Activated CD8-positive, alpha-beta memory T cell treated with anti-CD3 and anti-CD28 coated beads, Interleukin-2, amount 50 U/mL, for 48 hours (primary cell): ENCODE measurements at places on chromosomes 2 and 18.

DNA sequence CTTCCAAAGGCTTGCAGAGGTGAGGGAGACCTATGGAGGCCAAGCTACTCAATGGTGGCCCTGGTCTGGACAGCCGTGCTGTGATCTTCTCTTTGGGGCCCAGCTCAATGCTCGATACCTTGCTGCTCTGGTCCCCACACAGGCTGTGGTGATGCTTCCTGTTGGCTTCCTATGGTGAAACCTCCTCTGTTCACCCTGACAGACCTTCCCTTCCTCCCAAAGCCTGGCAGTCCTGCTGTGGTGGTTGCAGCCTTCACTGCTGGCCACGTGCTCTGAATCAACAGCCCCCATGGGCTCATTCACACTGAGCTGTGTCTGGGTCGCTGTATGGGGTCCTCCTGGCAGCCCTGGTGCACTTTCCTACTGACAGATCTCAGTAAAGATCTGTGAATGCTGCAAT lies 31.0 kb upstream of the GALR1 start:
- DNase-seq = no peak

DNA sequence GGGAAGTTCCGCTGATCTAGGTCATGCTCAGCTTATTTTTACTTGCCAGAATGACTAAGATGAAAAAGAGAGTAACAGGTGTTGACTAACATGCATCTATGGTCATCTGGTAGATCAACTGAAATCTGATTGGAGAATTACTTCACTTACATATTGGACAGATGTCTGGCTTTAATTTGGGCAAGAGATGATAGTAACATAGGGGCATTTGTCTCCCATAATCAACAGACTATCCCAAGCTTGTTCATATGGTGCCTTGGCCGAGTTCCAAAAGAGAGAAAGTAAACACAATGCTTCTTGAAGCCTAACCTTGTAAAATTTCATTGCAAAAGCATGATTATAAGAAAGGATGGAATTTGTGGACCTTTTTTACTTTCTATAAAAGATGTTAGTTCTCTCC lies 503.7 kb downstream of the ADCYAP1 start:
- no peak for DNase-seq

GRCh38 chr2:98029718-98030222 lies 34.0 kb upstream of the TMEM131 start:
- DNase-seq = no peak

DNA sequence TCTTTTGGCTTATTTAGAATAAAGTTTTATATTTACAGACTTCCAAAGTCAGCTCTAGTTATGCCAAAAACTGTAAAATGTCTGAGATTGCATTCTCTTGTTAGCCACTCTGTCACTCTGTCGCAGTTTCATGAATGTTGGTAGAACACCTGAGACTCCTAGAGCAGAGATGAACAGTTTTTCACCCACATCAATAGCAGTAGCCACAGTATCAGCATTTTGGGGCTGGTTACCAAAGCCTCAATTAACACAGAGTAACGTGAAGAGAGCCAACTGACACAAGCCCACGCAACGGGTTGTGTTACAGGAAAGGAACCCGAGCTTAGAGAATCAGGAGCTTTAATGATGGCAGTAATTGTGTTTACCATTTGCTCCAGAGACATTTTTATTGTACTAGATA lies 443.0 kb upstream of the SLC39A10 start:
- DNase-seq = no peak

DNA sequence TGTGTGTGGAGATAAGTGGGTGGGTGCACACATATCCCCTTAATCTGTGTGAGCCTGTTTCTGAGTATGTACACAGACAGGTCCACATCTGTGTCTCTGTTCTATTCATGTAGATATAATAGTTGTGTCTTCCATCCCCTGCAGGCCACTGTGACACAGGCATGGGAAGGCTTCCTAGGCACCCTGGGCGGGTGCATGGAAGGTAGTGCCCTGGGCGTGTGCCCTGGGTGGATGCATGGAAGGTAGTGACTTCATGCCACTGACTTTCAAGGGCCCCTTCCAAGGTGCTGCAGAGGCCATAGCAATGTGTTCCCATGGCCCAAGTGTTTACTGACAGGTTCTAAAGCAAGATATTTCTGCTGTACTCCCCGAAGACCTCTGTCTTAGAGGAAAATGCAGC lies 462.5 kb upstream of the HS6ST1 start:
- DNase-seq = no peak

- DNase-seq = no peak
These were observed 16.6 kb downstream of the UGP2 start for GRCh38 chr2:63858291-63858690.

GRCh38 chr2:54295911-54296310 lies 39.9 kb upstream of the TSPYL6 start:
- DNase-seq = no peak

- no peak for DNase-seq
These were observed 148.8 kb downstream of the ARL4C start for GRCh38 chr2:234348081-234348480.

DNA sequence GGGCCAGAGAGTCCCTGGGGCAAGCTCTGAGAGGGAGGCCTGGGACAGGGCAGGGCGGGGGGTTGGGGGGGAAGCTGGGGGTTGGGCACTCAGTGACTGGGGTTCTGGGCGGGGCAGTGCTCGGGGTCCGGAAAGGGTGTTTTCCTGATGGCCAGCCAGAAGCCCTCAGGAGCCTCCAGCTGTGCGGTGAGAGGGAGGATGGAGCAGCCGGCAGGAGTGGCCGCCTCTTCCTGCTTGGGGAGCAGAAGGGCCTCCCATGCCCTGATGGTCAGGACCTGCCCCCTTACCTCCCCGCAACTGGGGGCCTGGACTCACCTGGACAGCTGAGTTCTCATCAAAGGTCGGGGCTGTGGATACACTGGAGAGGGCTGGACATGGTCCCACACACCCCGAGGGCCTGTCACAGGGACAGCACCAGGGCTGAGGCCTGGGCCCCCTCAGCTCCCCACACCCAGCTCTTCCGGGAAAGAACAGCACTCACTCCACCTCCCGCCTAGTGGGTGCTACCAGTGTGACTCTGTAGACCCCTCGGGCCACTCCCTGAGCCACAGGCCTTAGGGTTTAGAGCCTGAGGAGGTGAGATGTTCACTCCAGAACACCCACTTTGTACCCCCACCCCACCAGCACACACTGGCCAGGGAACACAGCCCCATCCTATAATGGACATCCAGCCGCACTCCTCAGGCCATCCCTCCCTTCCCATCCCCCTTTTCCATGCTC lies 6.7 kb downstream of the SFTPB start:
- DNase-seq = no peak

- DNase-seq = no peak
These were observed 151.8 kb upstream of the MMADHC start for GRCh38 chr2:149739171-149739882.

DNA sequence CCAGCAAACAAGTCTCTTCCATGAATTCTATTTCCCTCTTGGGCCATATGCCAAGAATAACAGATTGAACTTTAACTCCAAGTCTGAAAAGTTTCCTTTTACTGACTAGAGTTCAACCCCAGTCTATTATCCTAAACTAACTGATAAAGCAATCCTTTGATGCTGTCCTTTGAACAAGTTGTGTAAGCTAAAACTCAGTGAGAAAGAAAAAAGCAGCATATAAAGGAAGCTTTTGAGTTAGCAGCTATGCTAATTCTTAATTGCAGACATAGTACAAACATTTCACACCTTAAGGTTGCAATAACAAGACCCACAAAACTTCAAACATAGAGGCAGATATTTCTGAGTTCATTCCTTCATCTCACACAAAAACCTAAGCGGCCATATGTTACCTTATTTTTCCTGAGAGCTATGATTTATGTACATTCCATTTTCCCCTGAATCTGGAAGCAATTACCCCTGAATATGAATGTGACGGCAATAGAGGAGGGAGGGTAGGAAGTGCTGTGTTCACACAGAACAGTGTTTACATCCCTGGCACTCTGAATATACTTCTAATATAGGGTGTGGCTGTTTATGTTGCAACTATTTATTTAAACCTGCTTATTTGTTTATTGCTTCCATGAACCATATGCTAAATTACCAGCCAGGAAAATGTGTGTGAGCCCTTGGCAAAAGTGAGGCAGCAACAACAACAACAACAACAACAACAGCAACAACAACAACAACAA lies 180.6 kb downstream of the IRS1 start:
- no peak for DNase-seq

- no peak for DNase-seq
These were observed 24.7 kb downstream of the TLK1 start for GRCh38 chr2:171136024-171136423.

DNA sequence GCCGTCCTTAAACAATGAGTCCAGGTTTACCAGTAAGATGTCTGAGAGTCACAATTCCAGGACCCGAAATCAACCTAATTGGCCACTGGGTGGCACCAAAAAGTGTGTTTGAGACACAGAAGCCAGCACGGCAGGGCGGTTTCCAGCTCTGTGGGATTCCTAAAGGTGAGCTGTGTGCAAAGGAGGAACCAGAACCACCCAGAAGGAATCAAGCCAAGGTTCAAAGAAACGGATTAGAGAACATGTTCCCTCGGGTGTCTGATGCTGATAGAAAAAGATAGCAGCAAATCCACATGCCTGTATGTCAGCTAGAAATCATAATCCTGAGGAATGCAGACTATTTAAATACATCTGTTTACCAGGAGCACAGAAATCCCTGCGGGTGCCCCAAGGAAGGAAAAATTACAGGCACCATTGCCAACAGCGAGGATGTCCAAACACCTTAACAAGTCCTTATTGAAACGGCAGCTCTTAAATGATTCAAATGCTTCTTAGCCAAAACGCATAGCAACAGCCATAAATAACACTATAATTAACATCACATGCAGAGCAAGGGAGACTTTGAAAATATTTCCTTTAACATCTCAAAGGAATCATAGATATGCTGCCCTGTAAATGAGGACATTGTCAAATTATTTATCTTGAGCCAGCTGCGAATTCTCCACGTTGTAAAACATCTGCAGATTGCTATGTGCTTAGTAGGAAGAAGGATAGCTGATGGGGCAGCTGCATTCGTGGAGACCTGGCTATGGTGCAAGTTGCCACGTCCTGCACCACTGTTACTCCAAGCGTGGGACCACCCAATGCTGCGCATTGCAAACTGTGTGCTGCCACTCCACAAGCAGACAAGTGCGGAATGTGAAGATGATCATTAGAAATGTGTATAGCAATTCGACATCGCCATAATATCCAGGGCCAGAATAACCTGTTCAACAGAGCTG lies 318.7 kb upstream of the NCKAP5 start:
- DNase-seq = peak; percentile 63

- no peak for DNase-seq
These were observed 155.1 kb upstream of the L3MBTL4 start for GRCh38 chr18:6569813-6570212.
